ENCODE measurements at places on chromosomes 13 and 19. TPM values are rescaled to one million over a fixed set of nuclear protein-coding genes. Genes with fewer than 3 reads are reported as not detected.

- DNase-seq = no peak
These were observed 20.4 kb upstream of the OBI1 start for GRCh38 chr13:78679329-78679728.

- DNase-seq = peak; percentile 75
These were observed 948.3 kb downstream of the SLITRK1 start for GRCh38 chr13:82934000-82934399.

- DNase-seq = no peak
These were observed 26.4 kb downstream of the BORA start for GRCh38 chr13:72754111-72754510.

Gene APOC4
- not detected for total RNA-seq

Gene RASIP1
- 0.26 TPM for total RNA-seq

DNA sequence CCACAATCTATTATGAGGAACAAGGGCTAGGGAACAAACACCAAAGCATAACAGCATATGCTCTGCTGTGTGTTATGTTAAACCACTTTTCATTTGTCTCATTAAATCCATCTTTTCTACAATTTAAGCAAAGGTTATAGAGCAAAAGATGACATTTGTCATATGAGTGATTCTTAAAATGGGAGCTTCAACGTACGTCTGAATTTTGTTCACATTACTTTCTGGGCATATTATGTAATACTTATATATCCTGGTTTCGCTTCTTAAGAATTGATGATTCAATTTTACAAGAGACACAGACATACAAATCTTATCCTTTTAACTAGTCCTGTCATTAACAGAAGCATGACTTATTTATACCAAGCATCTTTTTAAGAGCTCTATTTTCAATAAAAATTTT lies 3.3 kb upstream of the TPP2 start:
- DNase-seq = no peak

GRCh38 chr19:12788682-12789097 lies 2.6 kb upstream of the JUNB start:
- peak; percentile 83 for DNase-seq

DNA sequence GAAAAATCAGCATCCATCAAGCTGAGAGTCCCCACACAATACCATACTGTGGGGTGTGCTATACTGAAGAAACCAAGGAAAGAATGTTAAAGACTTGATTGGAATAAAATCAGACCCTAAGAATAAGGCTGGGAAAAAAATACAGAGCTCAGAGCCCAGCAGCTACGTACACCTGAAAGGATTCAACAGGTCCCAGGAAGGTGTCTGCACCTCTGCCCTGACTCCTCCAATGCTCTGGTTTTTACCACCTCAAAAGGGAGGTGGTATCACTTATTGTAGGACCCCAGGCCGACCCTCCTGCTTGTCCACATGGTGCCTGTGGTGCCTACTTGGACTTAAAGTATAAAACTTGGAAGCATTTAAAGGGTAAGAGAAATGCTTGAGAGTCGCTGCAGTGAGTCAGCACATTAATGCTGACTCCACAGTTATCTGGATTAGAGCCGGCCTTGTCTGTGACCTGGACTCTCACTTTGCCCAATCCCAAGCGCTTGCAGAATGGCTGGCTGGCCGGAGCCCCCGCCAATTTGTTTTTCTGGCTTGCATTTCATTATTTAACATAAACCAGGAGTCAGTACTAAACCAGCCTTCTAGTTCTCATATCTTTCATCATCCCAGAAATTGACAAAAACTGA lies 110.1 kb downstream of the FGF14 start:
- peak; percentile 4 for DNase-seq

- no peak for DNase-seq
These were observed 45.6 kb upstream of the ZNF562 start for GRCh38 chr19:9720541-9720940.

GRCh38 chr13:88369866-88370265 lies 698.7 kb downstream of the SLITRK5 start:
- DNase-seq = no peak

Gene TNFRSF19
- total RNA-seq = 37.3 TPM

DNA sequence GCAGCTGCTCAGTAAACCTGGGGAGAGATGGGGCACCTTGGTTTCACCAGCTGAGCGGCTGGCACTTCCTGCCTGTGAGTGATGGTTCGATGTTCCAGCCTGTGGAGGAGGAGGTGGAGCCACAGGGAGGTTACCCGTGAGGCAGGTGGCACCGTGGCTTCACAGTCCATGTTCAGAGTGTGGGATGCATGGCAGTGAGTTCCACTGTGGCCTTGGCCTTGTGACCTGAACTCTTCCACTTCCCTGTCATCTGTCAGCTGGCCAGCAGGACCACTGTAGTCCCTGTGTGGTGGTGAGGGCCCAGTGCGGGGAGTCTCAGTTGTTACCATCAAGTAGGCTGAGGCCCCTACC lies 16.9 kb downstream of the SMARCA4 start:
- DNase-seq = no peak

GRCh38 chr19:46357846-46358583 lies 11.1 kb downstream of the PPP5C start:
- no peak for DNase-seq

DNA sequence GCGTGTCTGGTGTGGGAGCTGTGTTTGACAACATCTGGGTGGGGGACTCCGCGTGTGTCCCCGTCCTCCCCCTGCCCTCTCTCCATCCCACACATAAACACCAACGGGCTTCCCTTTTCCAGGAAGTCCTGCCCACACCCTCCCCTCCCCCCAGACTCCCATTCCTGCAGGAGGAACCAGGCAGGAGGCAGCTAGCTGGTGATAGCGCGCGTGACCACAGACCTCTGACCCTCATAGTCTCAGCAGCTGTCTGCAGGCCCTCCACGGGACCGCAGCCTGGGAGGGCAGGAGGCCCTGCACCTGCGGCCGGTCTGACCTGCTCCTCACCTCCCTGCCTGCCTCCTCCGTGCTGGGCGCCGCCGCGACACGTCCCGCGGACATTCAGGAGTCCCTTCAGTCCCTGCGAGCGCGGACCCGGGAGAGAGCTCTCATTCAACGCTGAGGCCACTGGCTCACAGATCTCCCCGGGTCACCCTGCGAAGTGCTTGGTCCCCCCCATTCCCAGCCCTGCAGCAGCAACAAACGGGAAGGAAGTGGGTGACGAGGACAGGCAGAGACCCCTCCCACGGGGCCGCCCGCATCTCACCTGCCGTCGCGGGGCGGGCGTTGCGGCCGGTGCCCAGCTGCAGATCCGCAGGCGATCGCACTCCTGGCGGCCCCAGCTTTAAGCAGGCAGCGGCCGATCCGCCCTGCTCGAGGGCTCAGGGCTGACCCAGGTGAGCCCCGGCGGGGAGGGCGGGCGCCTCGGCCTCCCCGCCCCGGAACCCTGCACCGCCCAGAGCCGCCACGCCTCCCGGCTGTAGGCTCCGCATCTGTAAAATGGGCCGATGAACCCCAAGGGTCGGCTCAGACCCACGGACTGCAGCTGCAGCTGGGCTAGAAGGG lies 1.1 kb upstream of the ACP5 start:
- DNase-seq = peak; percentile 17

- DNase-seq = no peak
These were observed 51.1 kb upstream of the CYP4F8 start for GRCh38 chr19:15563931-15564330.

DNA sequence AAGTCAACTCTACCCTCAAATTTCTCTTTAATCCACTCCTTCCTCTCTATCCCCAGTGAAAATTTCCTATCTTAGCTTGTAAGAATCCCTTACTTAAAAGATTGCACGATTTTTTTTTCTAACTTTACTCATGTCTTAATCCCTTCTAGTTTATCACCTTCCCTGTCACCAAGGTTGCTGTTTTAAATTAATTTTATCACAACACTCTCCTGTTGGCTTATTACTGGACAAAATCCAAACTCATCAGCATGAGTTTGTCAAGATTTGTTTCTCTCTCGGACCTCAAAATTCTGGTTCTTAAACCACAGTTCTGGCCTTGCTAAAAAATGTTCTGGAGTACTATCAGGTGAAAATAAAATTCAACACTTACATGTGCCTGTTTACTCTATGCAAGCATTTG lies 959.1 kb upstream of the SLC10A2 start:
- DNase-seq = no peak

GRCh38 chr13:42119875-42120274 lies 71.4 kb downstream of the DGKH start:
- DNase-seq = peak; percentile 40

DNA sequence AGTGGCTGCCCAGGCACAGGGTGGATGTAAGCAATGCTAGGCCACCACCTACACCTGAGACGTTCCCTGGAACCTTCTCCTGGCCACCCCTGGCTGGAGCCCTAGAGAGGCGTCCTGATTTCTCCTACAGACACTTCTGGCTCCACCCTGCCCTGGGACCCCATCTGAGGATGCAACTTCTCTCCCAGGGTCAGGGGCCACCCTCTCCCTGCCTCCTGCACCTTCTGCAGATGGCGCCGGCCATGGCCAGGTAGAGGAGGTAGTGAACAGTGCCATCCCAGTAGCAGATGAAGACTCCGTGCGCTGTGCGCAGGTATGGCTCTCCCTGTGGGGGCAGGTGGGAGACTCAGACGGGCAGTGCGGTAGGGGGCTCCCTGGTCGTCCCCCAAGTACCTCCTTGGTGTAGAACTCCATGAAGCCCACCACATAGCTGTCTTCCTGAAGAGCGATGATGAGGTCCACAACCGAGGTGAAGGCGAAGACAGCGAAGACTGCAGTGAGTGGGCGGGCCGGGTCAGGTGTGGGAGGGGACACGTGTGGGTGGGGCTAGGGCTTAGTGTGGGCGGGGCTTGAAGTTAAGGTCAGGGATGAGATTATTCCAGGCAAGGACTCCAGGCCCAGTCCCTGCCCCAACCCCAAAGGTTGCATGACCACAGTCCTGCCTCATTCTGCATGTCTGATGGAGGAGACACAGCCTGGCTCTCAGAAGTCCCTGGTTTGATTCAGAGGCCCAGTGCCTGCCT lies 3.0 kb downstream of the TM6SF2 start:
- no peak for DNase-seq

DNA sequence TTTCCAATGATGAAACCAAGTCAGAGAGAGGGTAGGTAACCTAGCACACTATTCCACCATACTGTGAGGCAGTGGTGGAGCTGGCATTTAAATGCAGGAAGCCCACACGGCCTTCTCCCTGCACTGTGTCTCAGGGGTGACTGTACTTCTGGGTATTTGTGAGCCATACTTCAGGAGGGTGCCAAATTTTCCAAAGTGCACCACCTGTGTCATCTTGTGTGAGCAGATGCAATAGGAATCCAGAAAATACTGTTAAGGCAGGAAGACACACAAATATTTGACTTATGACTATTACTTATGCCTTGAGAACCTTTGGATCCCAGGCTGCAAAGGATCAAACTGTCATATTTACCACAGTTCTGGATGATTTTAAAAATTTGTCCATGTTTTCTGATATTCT lies 17.3 kb downstream of the ZNF229 start:
- peak; percentile 1 for DNase-seq

- DNase-seq = no peak
These were observed 785.0 kb downstream of the SLITRK5 start for GRCh38 chr13:88456151-88456550.

Measured in LHCN-M2 (cell line).